A549 treated with Hydrocortisone at 1 μM for 4 hours (cell line): ENCODE measurements at places on chromosomes 6 and 20. TPM values are rescaled to one million over a fixed set of nuclear protein-coding genes. Genes with fewer than 3 reads are reported as not detected.

Gene GSTA3
- not detected in 5 replicates for total RNA-seq

Gene VGLL2
- not detected in 5 replicates for total RNA-seq

Gene C6orf15
- total RNA-seq, result 0.09 TPM in 1 of 5 replicates, not detected in the others

Gene PPP1R3G
- total RNA-seq, result 1.9 to 2.2 TPM (median 2.1 TPM) in 5 replicates

Gene SLC35D3
- 0.05 to 0.09 TPM (median 0.06 TPM) in 3 of 5 replicates, not detected in the others for total RNA-seq

Gene CYB5R4
- total RNA-seq, result 21.3 to 26.3 TPM (median 23.1 TPM) in 5 replicates

Gene TXLNB
- total RNA-seq, result not detected in 5 replicates

Gene STMND1
- not detected in 5 replicates for total RNA-seq

Gene SNAI1
- total RNA-seq, result 8.0 to 13.1 TPM (median 11.1 TPM) in 5 replicates

Gene SLC13A3
- 0.09 to 0.14 TPM in 2 of 5 replicates, not detected in the others for total RNA-seq

Gene EYA2
- 2.0 to 2.6 TPM (median 2.4 TPM) in 5 replicates for total RNA-seq

Gene RNF182
- total RNA-seq, result 2.9 to 4.1 TPM (median 3.2 TPM) in 5 replicates

Gene TRERF1
- total RNA-seq, result 5.9 to 8.3 TPM (median 7.7 TPM) in 5 replicates

Gene MC3R
- total RNA-seq, result not detected in 5 replicates

Gene TMX4
- 16.5 to 20.3 TPM (median 17.2 TPM) in 5 replicates for total RNA-seq

Gene PTCHD4
- 0.06 to 0.09 TPM (median 0.08 TPM) in 3 of 5 replicates, not detected in the others for total RNA-seq

Gene NDUFAF4
- 23.3 to 54.0 TPM (median 49.6 TPM) in 5 replicates for total RNA-seq

Gene CCN6
- not detected in 5 replicates for total RNA-seq

Gene MEP1A
- 0.05 TPM in 1 of 5 replicates, not detected in the others for total RNA-seq

Gene MDFI
- total RNA-seq, result 0.56 to 0.85 TPM (median 0.67 TPM) in 5 replicates

Gene ESR1
- not detected in 5 replicates for total RNA-seq

Gene CALHM4
- not detected in 5 replicates for total RNA-seq

Gene RFX6
- not detected in 5 replicates for total RNA-seq

Gene WASF1
- total RNA-seq, result 8.2 to 11.9 TPM (median 10.5 TPM) in 5 replicates

Gene POU5F1
- total RNA-seq, result 10.0 to 17.0 TPM (median 11.3 TPM) in 5 replicates

Gene DEFB116
- not detected in 5 replicates for total RNA-seq

Gene PPP1R18
- total RNA-seq, result 40.7 to 45.7 TPM (median 42.2 TPM) in 5 replicates

Gene DBNDD2
- 22.6 to 30.1 TPM (median 25.2 TPM) in 5 replicates for total RNA-seq

Gene ENPP5
- not detected in 5 replicates for total RNA-seq
